GM23248 (cell line): ENCODE measurements at places on chromosomes 11 and 22.

- DNase-seq, result no peak
Measured at GRCh38 chr11:123378096-123378495, 52.0 kb upstream of the GRAMD1B start.

- peak; percentile 91 for DNase-seq
Measured at GRCh38 chr11:61893981-61894380, 2.6 kb upstream of the FADS3 start.

DNA sequence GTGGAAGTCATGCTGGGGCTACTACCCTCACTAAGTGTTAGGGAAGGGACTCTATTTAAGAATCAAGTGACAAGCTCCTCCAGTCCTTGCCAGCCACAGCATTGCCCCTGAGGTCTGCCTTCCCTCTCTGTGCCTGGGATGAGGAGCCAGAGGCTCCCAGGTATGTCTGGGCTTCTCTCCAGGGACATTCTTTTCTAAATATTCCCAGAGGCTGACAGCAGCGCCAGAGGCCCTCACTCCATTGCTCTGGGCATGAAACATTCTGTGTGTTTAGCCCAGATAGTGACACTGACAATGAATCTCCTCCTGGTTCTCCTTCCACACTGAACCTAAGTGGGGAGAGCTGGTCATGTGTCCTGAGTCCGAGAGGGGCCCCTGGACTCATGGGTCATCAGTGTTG is 2.2 kb downstream of the OR51E1 start:
- DNase-seq, result no peak

DNA sequence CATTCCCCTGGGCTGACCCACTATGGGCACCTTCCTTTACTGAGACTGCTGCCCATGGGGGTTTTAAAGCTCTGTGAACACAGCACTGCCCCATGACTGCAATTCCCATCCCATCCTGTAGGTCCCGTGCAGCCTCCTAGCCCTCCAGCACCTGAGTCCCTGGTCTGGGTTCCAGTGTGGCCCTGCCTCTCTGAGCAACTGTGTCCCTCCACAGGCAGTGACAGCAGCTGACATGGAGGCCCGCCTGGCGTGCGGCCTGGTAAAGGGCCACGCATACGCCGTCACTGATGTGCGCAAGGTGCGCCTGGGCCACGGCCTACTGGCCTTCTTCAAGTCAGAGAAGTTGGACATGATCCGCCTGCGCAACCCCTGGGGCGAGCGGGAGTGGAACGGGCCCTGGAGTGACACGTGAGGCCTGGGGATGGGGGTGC is 12.6 kb downstream of the OMP start:
- no peak for DNase-seq

- peak; percentile 98 for DNase-seq
Measured at GRCh38 chr11:86740628-86741483, 59.5 kb upstream of the PRSS23 start.

- DNase-seq, result peak; percentile 85
Measured at GRCh38 chr22:19958083-19959042, 16.7 kb upstream of the TXNRD2 start.

DNA sequence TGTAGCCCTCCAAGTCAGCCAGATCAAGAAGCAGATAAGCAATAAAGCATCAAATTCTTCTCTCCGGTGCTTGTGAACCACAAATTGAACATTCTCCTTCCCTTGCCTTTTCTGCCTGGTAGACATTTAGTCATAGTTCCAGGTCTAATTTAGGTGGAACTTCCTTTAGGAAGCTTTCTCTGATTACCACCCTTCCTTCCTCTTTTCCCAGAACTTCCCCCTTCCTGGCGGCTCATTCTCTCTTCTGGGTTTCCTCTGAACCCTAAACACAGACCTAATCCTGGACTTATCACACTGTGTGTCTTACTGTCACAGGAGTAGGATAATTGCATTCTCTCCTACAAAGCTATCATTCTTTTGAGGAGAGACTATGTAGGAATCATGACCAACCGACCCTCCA is 61.9 kb downstream of the RCN1 start:
- no peak for DNase-seq

- no peak for DNase-seq
Measured at GRCh38 chr11:33151399-33151798, 9.9 kb downstream of the CSTF3 start.

DNA sequence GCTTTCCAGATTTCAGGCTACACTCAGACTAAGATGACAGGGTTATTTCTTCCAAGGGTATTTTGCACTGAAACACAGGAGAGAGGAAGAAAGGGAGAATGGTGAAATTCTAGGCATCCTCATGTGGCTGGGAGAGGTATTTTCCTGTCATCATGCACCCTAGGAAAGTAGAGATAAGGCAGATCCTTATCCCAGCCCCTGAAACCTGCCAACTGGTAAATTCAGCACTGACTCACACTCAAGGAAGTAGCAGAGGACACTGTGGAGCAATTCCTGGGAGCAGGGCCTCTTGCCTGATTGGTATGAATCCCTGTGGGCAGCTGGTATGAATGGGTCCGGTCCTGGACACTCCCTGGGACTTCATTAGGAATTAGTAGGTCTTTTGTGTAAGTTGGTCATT is 37.6 kb upstream of the SLC5A1 start:
- DNase-seq, result peak; percentile 54

DNA sequence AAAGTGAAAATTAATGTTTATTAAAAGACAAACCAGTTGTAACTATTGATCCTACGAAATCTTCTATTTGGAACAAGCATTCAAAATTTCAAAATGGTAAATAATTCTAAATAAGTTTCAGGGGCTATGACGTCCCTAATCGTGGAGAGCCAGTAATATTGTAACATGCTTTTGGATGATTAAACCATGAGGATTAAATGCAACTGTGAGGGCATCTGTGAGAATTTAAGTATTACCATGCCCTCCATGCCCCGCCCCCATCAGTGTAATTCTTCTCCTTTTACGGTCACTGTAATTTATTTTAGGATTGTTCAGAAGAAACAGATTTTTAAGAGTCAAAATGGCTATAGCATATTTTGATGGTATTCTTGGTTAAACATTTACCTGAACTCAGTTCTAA is 133.2 kb downstream of the APOL5 start:
- no peak for DNase-seq

DNA sequence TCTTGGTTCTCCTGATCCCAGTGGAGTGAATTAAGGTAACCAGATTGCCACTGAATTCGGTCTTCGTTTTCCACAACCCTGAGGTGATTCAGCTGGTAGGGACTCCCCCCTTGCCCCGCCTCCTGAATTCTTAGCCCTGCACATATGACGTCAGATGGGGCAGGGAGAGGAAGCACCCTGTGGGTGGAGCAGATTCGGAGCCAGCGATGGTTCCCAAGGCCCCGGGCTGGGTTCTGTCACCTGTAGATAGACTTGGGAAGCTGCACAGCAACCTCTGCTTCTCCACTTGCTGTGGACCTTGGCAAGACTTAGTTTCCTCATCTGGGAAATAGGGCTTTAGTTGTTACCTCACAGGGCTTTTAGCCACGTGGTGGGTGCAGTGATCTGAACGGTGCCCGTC is 67.8 kb downstream of the CTTN start:
- peak; percentile 46 for DNase-seq

GRCh38 chr11:103924166-103925013 is 112.0 kb upstream of the DDI1 start:
- no peak for DNase-seq

- DNase-seq, result no peak
Measured at GRCh38 chr11:11565636-11566035, 56.2 kb downstream of the GALNT18 start.

DNA sequence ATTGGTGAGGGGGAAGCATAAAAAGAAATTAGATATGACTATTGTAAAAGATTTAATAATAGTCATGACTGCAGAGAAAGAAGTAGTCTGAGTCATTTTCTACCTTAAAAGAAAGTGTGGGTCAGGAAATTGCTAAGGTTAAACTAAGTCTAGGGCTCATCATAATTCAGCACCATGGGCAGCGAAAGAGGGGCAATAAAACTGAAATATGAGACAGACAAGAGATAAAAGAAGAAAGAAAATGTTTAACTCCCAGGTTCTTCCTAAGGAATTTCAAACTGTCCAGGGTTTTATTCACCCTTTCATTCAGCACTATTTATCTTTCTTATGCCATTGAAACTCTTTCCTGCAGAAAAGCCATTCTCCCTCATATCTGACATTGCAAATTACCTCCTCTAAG is 114.4 kb upstream of the API5 start:
- no peak for DNase-seq

- DNase-seq, result no peak
Measured at GRCh38 chr11:76800466-76801200, 17.5 kb downstream of the TSKU start.

DNA sequence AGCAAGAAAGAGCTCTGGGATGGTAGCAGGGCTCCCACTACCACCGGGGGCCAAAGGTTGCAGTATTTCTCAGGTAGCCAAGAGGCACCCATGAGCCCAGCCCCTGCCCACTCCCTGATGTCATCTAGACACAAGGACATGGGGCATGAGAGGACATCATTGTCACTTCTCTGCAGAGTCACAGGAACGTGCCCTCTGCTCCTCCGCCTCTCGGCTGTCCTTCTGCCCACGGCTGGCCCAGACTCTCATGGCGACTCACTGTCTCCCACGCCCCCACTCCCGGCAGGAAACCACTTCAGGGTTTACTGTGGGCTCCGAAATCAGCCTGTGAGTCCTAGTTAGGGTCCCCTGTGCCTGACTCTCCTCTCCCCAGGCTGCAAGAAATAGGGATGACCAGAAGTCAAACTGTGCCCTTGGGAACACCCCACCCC is 1.8 kb upstream of the GAL start:
- DNase-seq, result peak; percentile 65

- DNase-seq, result no peak
Measured at GRCh38 chr11:108793138-108793537, 128.3 kb downstream of the DDX10 start.

DNA sequence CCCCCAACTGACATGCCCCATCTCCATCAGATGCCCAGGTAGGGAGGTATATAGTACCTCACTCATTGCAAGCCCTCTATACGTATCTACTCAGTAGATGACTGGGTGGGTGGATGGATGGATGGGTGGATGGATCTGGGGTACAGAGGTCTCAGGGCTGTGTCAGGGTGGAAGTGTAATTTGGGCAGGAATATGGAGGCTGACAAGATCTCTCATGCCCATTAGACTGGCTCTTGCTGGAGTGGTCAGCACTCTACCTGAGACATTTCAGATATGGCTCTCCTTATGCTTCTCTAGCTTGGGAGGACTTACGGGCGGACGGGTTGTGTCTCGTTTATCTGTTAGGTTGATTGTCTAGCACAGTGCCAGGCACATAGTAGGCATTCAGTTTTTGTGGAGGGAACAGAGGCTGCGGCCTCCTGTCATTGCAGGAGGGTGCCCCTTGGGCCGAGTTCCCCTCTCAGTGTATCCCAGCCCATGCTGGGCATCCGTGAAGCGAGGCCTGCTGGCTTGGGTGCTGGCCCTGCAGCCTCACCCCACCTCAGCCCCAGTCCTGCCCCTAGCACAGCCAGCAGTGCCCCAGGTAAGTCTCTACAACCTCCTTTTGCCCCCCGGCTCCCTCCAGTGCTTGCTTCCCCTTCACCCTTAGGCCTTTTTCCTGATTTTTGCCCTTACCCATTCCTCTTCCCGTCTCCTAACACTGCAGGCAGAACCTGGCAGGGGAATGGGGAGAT is 13.7 kb downstream of the ROBO3 start:
- no peak for DNase-seq

- no peak for DNase-seq
Measured at GRCh38 chr22:23060612-23061400, 9.5 kb upstream of the GNAZ start.

DNA sequence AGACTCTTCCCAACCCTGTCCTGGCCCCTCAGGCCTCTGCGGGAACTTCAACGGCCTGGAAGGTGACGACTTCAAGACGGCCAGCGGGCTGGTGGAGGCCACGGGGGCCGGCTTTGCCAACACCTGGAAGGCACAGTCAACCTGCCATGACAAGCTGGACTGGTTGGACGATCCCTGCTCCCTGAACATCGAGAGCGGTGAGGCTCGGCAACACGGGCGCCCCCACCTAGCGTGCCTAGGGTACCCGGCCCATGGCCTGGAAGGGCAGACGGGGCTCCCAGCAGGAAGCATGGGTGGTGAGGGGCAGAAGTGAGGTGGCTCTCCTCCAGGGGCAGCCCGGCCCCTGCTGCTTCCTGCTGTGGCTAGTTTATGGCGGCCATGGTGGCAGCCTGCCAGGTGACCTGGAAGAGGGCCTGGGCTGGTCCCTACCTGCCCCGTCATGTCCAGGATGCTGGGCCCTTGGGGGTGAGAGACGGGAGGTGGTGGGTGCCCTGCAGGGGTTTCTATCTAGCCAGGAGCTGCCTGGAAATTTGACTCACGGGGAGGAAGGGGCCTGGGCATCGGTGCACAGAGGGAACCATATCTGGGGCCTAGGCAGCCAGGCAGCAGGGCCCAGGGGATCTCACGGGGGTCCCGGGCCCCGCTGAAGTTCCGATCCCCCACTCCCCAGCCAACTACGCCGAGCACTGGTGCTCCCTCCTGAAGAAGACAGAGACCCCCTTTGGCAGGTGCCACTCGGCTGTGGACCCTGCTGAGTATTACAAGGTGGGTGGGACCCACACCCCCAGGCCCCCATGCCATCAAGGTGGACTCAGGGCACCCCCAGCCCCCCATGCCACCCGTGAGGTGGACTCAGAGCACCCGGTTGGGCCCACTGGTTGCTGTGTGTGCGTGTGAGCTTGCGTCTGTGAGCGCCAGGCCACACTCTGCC is 9.2 kb downstream of the MUC2 start:
- no peak for DNase-seq

DNA sequence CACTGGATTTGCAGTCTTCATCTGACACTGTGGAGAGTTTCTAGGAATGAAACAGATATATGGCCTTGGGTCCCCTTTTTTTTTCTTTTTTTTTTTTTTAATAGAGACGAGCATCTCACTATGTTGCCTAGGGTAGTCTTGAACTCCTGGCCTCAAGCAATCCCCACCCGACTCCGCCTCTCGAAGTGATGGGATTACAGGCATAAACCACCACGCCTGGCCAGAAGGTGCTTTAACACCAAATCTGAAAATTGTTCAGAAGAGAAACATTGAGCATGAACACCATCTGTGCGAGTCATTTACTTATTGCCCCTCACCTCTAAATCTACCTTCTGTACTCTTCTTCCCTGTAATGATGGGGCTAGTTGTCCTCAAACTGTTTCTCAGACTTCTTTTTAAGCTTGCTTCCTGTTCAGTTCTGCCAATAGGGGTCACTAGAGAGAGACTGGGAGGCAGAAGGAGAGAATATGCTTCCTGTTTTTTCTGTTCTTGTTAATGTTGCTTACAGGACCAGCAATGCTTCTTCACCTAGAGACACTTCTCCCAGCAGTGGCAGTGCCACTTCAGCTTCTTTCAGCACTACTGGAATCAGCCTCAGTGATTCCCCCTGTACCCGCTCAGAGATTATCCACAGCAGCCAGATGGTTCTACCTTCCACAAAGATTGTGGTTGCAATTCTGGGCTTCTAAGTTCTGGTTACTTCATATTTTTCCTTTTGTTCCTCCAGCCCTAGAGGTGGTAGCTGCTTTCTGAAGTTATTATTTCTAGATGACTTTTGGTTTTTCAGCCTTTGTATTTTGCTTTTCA is 20.8 kb upstream of the ZBED5 start:
- peak; percentile 77 for DNase-seq

GRCh38 chr11:130100381-130101095 is 30.8 kb downstream of the APLP2 start:
- DNase-seq, result no peak

- peak; percentile 96 for DNase-seq
Measured at GRCh38 chr22:39634530-39635405, 64.2 kb downstream of the CACNA1I start.

GRCh38 chr11:128720522-128720985 is 26.7 kb downstream of the FLI1 start:
- no peak for DNase-seq
